Myocyte (in vitro differentiated cells): ENCODE measurements at places on chromosomes 1 and 21. TPM values are rescaled to one million over a fixed set of nuclear protein-coding genes. Genes with fewer than 3 reads are reported as not detected.
A peak's percentile ranks its signal among the peaks of the same experiment; 100 is the strongest.

DNA sequence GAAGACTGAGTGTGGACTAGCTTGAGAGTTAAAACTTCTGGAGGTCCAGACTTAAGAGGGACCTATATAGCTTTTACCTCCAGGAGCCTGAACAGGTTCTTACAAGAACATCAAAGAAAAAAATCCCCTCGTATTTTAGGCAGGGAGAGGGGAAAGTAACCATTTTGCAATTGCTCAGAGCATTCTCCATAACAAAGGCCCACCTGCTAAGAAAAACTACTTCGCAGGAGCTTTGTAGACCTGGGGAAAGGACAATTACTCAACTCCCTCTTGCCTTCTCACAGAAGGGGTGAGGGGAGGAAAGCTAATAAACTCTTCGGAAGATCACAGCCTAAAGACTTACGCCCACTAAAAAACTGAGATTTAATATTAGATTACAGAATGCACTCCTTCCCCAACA is 86.3 kb downstream of the RERE start:
- no peak for DNase-seq

DNA sequence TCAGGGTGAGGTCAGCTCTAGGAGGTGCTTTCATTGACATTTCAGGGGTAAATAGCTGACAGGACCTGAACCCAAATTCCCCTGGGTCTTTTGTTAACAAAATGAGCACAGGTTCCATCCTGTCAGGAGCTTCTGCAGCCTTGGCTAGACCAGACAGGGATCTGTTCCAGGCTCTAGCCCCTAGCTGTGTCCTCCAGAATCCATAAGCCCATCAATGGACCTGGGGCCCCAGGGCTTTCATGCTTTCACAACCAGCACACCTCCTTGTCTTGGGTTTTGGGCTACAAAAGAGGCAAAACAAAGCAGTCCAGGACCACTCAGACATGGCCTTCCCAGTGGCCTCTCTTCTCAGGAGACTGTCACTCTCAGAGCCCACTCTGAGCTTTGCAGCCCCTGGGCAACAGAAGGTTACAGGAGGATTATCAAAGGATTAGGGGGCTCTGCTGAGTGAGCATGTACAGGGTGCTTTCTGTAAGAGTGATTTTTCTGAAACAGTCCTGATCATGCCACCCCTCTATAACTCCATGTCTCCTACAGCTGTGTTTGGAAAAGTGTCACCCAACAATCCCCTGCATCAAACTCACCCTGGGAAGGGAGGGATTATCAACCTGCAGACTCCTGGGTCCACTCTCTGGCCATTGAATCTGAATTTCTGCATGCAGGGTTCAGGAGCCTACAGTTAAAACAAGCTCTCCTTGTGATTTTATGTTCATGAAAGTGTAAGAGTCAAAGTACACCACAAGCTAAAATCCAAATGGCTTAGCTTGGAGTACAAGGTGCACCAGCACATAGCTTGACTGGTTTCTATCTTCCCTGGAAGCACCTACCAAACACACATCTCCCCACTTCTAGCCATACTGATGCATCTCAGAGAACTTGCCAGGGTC is 67.7 kb upstream of the GCLM start:
- no peak for DNase-seq

UTS2 gene
- total RNA-seq, result not detected in 2 replicates

NEK2 gene
- total RNA-seq, result 0.16 and 0.19 TPM in 2 replicates

LCE2A gene
- not detected in 2 replicates for total RNA-seq

GRCh38 chr1:204441558-204441957 is 29.9 kb upstream of the PPP1R15B start:
- no peak for DNase-seq

DNA sequence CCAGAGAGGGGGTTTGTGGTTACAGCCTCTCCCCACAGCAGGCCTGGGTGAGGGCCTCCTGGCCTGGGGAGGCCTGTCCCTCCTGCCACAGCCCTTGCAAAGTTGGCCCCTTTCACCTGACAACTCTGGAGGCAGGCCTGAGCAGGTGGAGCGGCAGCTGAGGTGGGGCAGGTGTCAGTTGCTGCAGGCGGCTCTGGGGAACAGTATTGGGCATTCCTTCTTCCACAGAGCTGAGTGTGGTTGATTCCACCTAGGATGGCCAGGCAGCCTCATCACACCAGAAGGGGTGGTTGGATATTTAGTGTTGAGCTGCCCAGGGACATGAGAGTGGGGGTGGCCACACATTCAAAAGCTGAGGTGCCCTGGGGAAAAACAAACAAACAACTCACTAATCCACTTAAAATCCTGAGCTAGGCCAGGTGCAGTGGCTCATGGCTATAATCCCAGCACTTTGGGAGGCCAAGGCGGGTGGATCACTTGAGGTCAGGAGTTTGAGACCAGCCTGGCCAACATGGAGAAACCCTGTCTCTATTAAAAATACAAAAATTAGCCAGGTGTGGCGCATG is 31.1 kb downstream of the PIGP start:
- peak; percentile 16 for DNase-seq

GRCh38 chr1:92085727-92086126 is 5.6 kb downstream of the BTBD8 start:
- peak; percentile 6 for DNase-seq

GRCh38 chr1:214503553-214503952 is 47.8 kb downstream of the PTPN14 start:
- no peak for DNase-seq

GRCh38 chr1:203519053-203519840 is 25.3 kb downstream of the OPTC start:
- no peak for DNase-seq

GRCh38 chr1:78283691-78284090 is 207.1 kb upstream of the PTGFR start:
- DNase-seq, result no peak

CD5L gene
- not detected in 2 replicates for total RNA-seq

FCRLA gene
- 0.68 and 1.5 TPM in 2 replicates for total RNA-seq

CDA gene
- total RNA-seq, result 0.16 TPM in 1 of 2 replicates, not detected in the other

DNA sequence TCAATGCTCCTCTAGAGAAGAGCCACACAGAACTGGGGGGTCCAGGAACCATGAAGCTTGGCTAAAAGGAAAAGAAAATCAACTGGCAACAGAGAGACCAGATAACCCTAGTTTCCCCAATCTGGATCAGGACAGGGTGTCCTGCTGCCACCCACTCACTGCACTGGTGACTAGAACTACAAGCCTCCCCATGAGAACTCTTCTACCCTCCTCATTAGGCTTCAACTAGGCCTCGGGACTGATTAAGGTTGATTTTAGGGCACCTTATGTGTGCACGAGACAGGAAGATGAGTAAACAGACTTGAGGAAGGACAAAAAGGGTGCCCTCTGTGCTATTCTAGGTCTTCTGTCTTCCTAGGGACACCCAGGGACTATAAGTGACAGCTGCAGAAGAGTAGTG is 2.3 kb upstream of the SF3B4 start:
- DNase-seq, result no peak

TEX38 gene
- total RNA-seq, result not detected in 2 replicates

SLC30A10 gene
- not detected in 2 replicates for total RNA-seq

DNA sequence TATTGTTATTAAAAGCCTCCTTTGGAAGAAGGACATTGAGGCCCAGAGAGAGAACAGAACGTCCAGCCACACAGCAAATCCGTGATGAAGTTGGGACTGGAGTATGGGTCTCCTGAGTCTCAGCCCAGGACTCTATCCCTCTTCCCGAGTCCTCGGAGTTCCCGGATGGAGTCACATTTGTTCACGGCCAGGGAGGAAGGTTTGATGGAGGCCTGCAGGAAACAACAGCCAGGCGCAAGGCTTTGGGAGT is 357 bp upstream of the TXLNA start:
- no peak for DNase-seq

- no peak for DNase-seq
Measured at GRCh38 chr21:45549626-45550463, 7.6 kb upstream of the SLC19A1 start.

GRCh38 chr1:186858923-186859322 is 30.2 kb downstream of the PLA2G4A start:
- DNase-seq, result no peak

GRCh38 chr1:34928699-34929496 is 552 bp downstream of the DLGAP3 start:
- no peak for DNase-seq

TIMM17A gene
- 38.9 and 59.4 TPM in 2 replicates for total RNA-seq

DNA sequence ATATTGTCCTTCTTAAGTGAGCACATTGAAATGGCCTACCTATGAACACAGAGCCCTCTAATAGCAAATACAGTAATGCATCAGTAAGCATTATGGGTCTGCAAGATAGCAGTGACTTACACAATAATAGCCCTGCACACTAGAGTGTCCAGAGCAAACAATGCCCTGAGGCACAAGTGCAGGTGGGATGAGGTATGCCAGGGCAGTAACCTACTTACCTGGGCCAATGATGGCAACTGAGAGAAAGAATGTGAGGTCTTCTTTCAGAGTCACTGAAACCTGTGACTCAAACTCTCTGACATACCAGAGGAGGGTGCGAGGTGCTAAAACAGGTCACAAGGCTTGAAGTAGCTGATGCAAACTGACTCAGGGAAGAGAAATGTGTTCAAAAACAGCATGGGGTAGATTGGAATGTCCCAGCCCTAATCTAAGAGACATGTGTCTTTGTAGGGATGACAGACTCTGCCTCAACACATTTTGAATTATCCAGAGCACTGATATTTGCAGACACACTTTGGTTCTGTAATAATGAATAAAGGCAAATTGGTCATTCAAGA is 168.5 kb upstream of the RUNX1 start:
- peak; percentile 94 for DNase-seq

STIL gene
- 0.99 and 1.4 TPM in 2 replicates for total RNA-seq

C1QC gene
- total RNA-seq, result not detected in 2 replicates

- no peak for DNase-seq
Measured at GRCh38 chr1:40553017-40553416, 21.6 kb downstream of the ZNF684 start.

GRCh38 chr1:61083013-61083806 is 849 bp downstream of the NFIA start:
- peak; percentile 49 for DNase-seq

- no peak for DNase-seq
Measured at GRCh38 chr1:109650609-109651008, 5.3 kb upstream of the GSTM4 start.

GRCh38 chr1:154520333-154520732 is 18.1 kb upstream of the SHE start:
- peak; percentile 52 for DNase-seq

- no peak for DNase-seq
Measured at GRCh38 chr21:20023193-20023592, 975.0 kb upstream of the NCAM2 start.

DNA sequence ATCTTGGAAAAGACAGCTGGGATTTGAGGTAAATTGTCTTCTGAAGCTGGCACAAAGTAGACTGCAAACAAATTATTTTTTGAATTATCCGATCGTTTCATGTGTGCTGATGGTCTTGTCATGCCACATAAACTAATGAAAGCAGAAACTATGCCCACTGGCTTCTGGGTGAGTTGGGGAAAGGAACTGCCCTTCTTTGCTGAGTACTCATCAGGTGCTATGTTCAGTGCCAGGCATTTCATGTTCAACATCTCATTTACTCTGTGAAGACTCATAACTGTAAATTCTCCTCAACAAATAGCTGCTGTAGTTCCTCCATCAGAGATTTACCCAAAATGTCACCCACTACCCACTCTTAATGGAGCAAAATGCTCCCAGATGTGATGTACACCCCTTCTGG is 1.2 kb downstream of the TRIT1 start:
- no peak for DNase-seq

DNA sequence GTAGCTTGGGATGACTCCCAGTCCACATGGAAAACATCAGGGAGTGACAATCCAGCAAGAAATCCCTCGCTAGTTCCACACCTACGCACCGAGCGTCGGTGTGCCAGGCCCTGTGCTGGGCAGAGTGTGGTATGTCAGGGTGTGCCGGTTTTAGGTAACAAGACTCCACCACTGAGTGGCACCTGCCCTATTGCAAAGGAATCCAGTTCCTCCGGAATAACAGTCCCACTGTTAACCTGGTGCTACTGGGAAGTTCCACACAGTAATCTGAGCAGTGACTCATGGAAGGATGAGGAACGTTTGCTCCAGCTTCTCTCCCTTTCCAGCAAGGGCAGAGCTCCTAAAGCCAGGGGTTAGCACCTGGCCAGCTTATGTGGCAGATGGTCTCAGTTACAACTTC is 14.3 kb downstream of the RNF207 start:
- DNase-seq, result no peak

- DNase-seq, result peak; percentile 19
Measured at GRCh38 chr21:25369524-25370300, 237.6 kb downstream of the MRPL39 start.

DNA sequence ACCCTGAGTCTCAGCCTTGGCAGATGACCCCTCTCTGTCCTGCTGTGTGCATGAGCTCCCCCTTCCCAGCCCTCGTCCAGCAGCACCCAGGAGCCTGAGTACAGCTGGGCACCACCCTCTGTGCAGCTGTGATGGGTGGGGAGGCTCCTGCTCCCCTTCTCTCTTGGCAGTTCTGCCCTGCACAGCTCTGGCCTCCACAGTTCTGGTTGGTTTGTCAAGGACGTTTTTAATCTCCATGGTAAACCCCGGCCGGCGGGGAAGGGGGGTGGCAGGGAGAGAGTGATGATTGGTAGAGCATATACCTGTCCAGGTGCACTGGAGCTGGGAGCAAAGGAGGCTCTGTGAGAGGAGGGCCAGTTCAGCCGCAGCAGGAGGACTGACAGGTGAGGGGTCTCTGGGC is at the start of gene CLCNKA:
TSS of gene CLCNKA (plus strand) at position 356 of the 400 bp plus-strand sequence. CDS start 584 bp downstream, outside the sequence.
- DNase-seq, result no peak

GBP6 gene
- total RNA-seq, result 0.16 TPM in 1 of 2 replicates, not detected in the other

UBASH3A gene
- total RNA-seq, result not detected in 2 replicates
